ENCODE measurements at places on chromosomes 4 and X.

GRCh38 chr4:1205586-1206298 is 33.4 kb upstream of the SPON2 start:
- DNase-seq = no peak

- DNase-seq = no peak
These were observed 76.8 kb downstream of the RTL5 start for GRCh38 chrX:72054779-72055489.

DNA sequence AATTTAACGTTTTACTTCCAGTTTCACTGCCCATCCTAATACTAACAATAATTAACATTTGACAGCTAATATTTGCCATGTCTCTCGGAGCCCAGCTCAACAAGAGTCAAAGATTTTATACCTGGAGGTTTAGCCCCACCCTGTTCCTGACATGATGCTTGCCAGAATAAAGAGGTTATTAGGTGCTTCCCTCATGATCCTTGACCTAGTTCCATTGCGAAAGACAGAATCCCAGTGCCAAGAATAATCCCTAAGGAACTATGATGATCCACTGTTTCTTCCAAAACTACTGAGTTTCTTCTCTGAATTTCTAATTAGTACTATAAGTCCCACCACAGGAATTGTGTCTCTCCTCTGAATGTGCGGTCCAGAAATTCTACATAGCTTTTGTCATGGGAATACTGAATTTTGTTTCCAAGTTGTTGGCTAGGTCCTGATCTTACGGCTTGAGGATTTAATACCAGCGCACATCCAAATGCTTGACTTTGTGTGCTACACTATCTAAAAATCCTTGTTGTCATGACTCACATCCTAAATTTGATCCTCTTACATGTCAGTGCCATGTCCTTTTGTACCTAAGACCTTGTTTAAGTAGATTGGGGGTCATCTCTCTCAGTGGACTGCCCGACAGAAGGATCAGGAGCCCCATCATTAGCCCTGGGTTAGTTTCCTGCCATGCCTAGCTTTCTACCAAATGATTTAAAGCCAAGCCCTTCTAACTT is 23.1 kb downstream of the ANTXR2 start:
- DNase-seq = no peak

DNA sequence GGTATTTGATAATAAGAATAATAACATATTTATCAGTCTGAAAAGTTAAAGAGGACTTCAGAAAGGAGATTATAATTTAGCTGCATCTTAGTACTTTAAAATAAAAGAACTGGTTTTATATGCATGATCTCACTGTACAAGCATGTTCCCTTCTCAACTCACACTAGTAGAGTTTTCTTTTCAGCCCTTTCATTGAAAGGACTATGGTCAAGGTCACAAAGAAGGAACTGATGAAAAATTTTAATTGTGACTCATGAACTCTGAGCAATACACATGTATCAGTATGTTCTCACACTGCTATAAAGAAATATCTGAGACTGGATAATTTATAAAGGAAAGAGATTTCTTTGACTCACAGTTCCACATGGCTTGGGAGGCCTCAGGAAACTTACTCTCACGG is 73.7 kb upstream of the NDST4 start:
- no peak for DNase-seq

DNA sequence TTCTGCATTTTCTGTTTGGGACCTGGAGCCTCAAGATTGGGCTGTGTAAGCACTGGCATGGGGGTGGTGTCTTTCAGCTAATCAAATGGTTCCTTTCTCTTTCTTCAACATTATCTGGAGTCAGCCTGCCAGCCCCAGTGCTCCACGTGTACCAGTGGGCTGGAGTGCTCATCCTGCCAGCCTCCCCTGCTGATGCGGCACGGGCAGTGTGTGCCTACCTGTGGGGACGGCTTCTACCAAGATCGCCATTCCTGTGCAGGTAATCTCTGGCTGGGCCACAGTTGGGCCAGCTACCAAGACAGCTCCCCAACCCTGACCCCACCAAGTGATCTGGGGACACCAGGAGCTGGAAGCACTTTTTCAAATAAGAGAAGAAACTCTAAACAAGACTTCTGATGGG is 229.2 kb downstream of the FRAS1 start:
- no peak for DNase-seq

- DNase-seq = no peak
These were observed 125.6 kb downstream of the PTTG2 start for GRCh38 chr4:38085751-38086150.

DNA sequence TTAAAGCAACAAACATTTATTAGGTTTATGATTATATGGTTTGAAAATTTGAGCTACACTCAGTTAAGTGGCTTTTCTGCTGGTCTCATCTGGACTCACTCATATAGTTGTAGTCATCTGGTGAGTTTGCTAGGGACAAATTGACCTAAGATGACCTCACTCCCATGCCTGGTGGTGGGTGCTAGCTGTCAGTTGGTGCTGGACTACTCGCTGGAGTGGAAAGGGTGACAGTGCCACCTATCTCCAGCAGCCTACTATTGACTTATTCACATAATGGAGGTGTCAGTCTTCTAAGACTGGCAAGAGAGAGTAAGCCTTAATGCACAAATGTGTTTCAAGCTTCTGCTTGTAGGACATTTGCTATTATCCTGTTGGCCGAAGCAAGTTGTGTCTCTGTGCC is 88.2 kb downstream of the TASL start:
- no peak for DNase-seq

DNA sequence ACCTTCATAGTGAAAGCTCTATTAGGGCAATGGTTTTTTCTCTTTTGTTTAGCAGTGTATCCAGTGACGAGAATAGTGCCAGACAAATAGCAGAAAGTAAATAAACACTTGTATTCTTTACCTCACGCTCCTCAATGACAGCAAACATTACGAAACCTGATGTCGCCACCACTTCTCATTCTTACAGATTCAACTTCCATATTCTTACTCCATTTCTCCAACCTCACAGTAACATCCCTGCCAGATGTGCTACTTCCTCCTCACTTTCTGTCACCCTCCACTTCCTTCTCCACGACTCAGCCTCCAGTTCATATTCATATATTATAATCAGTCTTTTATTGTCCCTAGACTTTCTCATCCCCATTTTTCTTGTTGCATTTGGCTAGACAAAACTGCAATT is 1956.2 kb upstream of the AGA start:
- DNase-seq = no peak

DNA sequence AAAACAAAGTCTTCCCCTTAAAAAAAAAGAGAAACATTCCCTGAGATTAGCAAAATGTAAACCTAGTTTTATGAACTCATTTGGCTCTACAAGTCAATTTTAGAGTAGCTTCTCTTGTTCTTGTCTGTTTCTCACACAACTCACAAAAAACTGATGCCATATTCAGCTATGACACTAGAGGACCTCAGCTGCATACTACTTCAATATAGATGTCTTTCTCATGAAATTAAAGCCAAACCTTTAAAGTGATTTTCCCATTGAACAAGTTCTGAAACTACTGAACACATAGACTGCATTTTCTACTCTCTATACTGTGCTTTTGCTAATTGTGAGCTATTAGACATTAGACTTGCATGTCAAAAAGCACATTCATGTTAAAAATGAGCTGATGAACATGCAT is 49.8 kb downstream of the TBCK start:
- no peak for DNase-seq

DNA sequence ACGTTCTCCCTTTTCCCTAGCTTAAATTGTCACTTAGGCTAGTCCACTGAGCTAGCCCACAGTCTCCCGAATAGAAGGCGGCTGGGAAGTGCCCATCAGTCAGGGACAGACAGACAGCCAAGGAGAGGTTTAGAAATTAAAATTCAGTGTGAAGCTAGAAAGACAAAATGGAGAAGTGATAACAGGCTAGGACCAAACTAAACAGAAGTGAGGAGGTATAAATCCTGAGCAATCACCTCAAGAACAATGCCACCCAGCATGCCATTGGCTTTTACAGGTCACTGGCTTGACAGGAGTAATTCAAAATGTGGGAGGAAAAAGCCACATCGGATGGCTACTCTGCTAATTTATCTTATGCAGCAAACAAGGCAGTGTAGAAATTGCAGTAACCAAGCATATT is 138.9 kb downstream of the MAPK10 start:
- no peak for DNase-seq

- DNase-seq = no peak
These were observed 68.8 kb downstream of the TBL1X start for GRCh38 chrX:9533611-9534010.

- DNase-seq = no peak
These were observed 274.6 kb upstream of the BOD1L1 start for GRCh38 chr4:13902146-13902545.

- DNase-seq = no peak
These were observed 41.3 kb downstream of the PLS3 start for GRCh38 chrX:115602308-115602707.

GRCh38 chr4:120591038-120591437 is 331.5 kb downstream of the PRDM5 start:
- no peak for DNase-seq

DNA sequence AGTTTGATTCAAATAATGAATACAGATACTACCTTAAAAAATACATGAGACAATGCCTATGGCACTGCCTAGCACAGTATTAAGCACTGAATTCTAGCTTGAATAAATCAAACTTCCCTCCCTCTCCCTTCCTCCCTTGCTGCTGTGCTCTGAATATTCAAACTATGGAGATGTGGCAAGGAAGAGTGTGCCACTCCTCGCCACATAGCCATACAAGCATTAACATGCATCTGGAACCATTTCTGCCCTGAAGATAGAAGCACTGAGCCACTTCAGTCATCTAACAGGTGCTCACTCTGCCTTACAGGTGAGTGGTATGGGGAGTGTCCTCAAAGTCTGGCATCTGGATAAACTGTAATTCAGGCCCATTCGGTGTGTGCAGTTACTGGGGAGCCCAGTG is 276.9 kb downstream of the ARHGAP24 start:
- no peak for DNase-seq

DNA sequence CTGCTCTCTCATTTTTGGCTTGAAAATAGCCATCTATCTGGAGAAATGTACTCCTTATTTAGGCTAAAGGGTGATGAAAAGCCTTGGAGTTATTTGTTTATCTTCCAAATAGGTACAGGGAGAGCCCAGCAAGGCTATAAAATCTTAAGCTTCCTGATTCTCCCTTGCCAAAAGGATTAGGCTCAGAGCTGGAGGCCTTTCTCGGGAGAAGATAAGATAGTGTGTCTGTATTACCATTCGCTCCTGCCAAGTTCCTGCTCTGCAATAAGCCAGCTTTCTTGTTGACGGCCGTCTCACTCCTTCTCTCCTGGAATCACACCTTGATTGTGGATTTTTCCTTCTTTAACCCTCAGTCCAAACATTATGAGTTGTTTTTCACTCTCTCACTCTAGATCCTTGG is 171.8 kb upstream of the TTC29 start:
- no peak for DNase-seq

- DNase-seq = no peak
These were observed 66.8 kb upstream of the SH3RF1 start for GRCh38 chr4:169337510-169337909.
